ENCODE measurements at places on chromosomes 1 and 21. TPM values are rescaled to one million over a fixed set of nuclear protein-coding genes. Genes with fewer than 3 reads are reported as not detected.

DNA sequence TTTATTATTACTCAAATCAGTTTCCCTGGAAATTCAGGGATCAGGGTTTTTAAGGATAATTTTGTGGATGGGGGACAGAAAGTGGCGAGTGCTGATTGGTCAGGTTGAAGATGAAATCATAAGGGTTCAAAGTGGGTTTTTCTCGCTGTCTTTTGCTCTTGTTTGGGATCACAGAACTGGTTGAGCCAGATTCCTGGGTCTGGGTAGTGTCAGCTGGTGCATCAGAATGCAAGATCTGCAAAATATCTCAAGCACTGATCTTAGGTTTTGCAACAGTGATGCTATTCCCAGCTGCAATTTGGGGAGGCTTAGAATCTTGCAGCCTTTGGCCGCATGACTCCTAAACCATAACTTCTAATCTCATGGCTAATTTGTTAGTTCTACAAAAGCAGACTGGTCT lies 9.3 kb downstream of the CHI3L2 start:
- H3K27ac ChIP-seq: no peak overlapping the region
- H3K4me1 ChIP-seq: no peaks in the 10 kb centered on the region
- H3K36me3 ChIP-seq: no peaks in the 10 kb centered on the region
- no peak overlapping the region for H3K4me3 ChIP-seq

The NTMT2 gene
- not detected for total RNA-seq

- no peak for DNase-seq
- H3K4me3 ChIP-seq: no peak overlapping the region
- H3K4me1 ChIP-seq: no peaks in the 10 kb centered on the region
- H3K27ac ChIP-seq: no peak overlapping the region
- no peaks in the 10 kb centered on the region for H3K27me3 ChIP-seq
- H3K36me3 ChIP-seq: no peaks in the 10 kb centered on the region
Observed at GRCh38 chr1:46407636-46408035, 13.5 kb downstream of the FAAH start.

- no peak overlapping the region for H3K4me3 ChIP-seq
- no peak for DNase-seq
- H3K27ac ChIP-seq: no peak overlapping the region
- H3K36me3 ChIP-seq: no peaks in the 10 kb centered on the region
- H3K27me3 ChIP-seq: no peaks in the 10 kb centered on the region
- H3K4me1 ChIP-seq: no peaks in the 10 kb centered on the region
Observed at GRCh38 chr1:230166366-230167132, 99.5 kb downstream of the GALNT2 start.

GRCh38 chr1:179865377-179865776 lies 12.2 kb downstream of the TOR1AIP2 start:
- H3K4me1 ChIP-seq: no peaks in the 10 kb centered on the region
- no peak overlapping the region for H3K27ac ChIP-seq
- H3K36me3 ChIP-seq: no peaks in the 10 kb centered on the region
- no peaks in the 10 kb centered on the region for H3K27me3 ChIP-seq
- no peak overlapping the region for H3K4me3 ChIP-seq

The SLC35F3 gene
- not detected for total RNA-seq

The AGBL4 gene
- 0.30 TPM for total RNA-seq

GRCh38 chr1:19656134-19656779 lies 8.4 kb upstream of the HTR6 start:
- DNase-seq: no peak
- peaks cover under 1% of the 10 kb centered on the region for H3K4me1 ChIP-seq
- peaks cover 8% of the 10 kb centered on the region for H3K36me3 ChIP-seq
- no peak overlapping the region for H3K4me3 ChIP-seq

- DNase-seq: no peak
- no peaks in the 10 kb centered on the region for H3K36me3 ChIP-seq
- no peaks in the 10 kb centered on the region for H3K4me1 ChIP-seq
- H3K4me3 ChIP-seq: peak overlapping the region; percentile 20
Observed at GRCh38 chr1:13583966-13584791, 547 bp downstream of the PDPN start.

DNA sequence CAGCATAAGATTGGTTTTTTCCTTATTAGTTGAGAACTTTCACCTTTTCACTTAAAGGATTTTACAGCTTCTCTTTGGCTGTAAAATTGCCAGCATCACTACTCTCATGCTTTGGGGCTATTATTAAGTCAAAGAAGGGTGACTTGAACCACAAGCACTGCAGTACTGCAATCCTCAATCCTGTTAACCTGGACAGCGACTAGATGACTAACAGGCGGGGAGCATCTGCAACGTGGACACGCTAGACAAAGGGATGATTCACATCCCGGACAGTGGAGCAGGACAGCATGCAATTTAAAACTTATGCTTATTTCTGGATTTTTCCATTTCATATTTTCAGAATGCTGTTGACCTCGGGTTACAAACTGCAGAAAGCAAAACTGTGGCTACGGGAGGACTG lies 8.1 kb downstream of the ARV1 start:
- no peak for DNase-seq
- no peaks in the 10 kb centered on the region for H3K4me1 ChIP-seq
- no peaks in the 10 kb centered on the region for H3K27me3 ChIP-seq
- no peak overlapping the region for H3K27ac ChIP-seq
- H3K36me3 ChIP-seq: peaks cover 4% of the 10 kb centered on the region

- no peak for DNase-seq
- H3K4me1 ChIP-seq: no peaks in the 10 kb centered on the region
- H3K4me3 ChIP-seq: no peak overlapping the region
- H3K36me3 ChIP-seq: no peaks in the 10 kb centered on the region
Observed at GRCh38 chr1:224548676-224549075, 67.4 kb upstream of the CNIH3 start.
